ENCODE measurements at places on chromosomes 1 and 21.
A peak's percentile ranks its signal among the peaks of the same experiment; 100 is the strongest.

GRCh38 chr21:46063227-46063626 is 34.7 kb upstream of the COL6A2 start:
- DNase-seq = no peak

GRCh38 chr21:28431527-28432200 is 561.0 kb downstream of the LTN1 start:
- no peak for DNase-seq

- DNase-seq = peak; percentile 49
Measured at GRCh38 chr1:230067871-230068620, 1.0 kb downstream of the GALNT2 start.

- no peak for DNase-seq
Measured at GRCh38 chr1:154791292-154792166, 78.6 kb downstream of the KCNN3 start.
